ENCODE measurements at places on chromosomes 11 and 22.

- no peak for DNase-seq
Measured at GRCh38 chr11:47523490-47524225, 29.3 kb downstream of the CELF1 start.

DNA sequence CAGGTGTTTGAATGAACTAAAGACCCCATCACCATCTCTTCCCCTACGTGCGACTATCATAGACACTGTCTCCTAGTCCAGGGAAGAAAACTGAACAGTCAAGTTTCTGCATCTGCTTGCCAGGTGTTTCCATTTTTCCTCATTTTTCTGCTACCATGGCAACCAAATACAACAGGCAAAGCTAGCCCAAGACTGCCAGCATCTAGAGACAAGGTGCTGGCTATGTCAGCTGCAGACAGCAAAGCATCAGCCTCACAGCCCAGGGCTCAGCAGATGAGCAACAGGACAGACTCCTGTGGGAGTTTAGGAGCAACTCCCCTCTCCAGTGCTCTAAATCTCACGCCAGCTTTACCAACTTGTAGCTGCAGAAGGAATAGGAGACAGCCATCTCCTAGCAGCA lies 124.3 kb downstream of the C11orf58 start:
- DNase-seq = no peak

- DNase-seq = no peak
Measured at GRCh38 chr22:35834061-35834460, 116.4 kb downstream of the APOL5 start.

- peak; percentile 58 for DNase-seq
Measured at GRCh38 chr11:49995565-49995964, 13.2 kb upstream of the OR4C12 start.

DNA sequence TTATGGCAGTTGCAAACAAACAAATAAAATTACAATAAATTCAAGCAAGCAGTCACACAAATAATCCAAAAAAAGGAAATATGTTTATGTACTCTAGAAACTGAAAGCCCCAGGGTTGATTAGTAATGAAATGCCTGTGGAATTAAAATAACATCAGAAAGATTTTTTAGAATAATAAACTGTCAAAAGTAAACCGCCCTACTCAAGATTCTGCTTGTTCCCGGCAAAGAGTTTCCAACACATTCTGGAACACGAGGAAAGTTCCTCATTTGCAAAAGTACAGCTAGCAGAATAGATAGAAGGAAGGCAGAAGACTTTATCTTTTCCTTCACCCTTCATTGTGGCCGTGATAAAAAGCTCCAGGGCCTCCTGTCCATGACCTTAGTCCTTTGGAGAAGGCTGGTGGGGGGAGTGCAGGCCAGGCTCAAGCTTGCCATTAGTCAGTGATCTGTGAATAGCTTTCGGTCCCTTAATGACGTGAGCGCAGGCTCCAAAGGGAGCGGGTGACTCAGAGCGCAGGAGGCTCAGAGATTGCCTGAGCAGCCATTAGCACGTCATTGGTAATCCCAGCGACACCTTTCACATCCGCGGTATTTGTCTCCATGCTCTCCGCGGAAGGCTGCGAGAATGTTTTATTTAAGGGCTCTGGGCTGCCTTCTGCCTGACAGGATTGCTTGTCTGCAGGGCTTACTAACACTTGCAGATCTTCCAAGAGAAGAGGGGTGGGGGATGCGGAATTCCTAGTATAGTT lies 458.3 kb downstream of the METTL15 start:
- no peak for DNase-seq

DNA sequence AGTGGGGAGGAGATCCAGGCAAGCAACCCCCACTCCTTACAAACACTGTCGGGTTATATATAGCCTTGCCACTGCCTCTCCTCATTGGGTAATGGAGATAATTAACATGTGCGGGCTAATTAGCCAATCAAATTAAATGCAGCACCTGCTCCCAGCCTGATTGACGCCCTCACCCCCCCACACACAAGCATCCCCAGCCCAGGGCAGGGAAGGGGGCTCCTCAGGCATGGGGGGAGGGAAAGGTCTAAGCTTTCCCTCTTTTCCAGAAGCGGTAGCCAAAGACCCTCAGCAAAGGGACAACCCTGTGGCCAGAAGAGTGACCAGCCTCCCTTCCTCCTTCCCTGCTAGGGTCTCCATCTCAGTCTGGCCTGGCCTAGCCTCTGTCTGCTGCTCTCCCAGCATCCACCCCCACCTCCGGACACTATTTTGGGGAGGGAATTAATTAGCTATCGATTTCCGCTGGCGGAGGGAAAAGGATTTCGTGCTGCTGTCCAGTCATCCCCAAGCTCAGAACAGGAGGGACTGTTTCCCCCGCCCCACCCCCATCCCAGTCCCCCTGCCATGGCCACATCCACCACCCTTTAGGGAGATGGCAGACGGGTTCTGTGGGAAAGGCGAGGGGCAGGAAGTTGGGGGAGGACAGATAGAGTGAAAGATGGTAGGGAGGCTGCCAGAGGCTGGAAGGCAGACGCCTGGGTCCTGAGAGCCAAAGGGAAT lies 7.1 kb downstream of the NRXN2 start:
- no peak for DNase-seq

DNA sequence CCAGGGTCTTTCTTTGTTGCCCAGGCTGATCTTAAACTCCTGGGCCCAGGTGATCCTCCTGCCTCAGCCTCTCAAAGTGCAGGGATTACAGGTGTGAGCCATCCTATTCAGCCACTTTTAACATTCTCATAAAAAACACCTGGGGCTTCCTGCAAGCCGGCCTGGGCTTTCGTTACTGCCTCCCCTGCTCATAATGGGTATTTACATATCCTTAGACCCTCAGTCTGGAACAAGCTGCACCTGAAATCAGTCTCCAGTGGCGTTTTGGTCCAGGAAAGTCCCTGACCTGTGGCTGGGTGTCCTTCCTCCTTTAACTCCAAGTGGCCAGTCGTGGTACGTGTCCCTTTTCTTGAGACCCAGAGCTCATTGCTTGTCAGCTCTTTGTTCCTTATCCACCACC lies 320.7 kb downstream of the TMEM135 start:
- no peak for DNase-seq

- no peak for DNase-seq
Measured at GRCh38 chr11:105524286-105524685, 85.6 kb upstream of the GRIA4 start.

DNA sequence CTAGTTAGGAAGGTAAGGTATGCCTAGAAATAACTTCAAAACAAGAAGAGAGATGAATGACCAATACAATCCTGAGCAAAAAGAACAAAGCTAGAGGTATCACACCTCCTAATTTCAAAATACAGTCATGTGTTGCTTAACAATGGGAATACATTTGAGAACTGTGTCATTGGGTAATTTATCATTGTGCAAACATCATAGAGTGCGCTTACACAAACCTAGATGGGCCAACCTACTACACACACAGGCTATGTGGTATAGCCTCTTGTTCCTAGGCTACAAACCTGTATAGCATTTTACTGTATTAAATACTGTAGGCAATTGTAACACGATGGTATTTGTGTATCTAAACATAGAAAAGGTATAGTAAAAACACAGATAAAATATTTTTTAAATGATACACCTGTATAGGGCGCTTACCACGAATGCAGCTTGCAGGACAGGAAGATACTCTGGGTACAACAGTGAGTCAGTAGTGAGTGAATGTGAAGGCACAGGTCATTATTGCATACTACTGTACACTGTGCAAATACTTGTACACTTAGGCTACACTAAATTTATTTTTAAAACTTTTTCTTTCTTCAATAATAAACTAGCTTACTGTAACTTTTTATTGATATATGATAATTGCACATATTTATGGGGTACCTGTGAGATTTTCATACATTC lies 48.2 kb downstream of the STK33 start:
- DNase-seq = peak; percentile 7

GRCh38 chr11:24108609-24109008 lies 388.2 kb upstream of the LUZP2 start:
- no peak for DNase-seq

DNA sequence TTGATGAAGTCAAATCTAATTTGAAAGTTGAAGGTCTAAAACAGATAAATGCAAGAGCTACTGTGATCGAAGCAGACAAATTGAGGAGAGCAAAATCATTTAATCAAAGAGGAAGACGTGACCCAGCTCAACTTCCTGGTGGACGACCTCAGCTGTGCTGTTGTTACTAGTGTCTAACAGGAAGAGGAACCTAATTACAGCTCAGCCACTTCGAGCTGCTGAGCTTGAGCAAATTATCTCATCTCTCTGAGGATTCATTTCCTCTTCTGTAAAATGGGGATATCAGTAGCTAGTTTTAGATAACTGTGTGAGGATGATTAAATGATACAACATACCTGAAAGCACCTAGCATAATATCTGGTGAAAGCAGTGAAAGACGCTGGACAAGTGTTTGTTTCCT lies 48.6 kb upstream of the OLFML1 start:
- DNase-seq = no peak

DNA sequence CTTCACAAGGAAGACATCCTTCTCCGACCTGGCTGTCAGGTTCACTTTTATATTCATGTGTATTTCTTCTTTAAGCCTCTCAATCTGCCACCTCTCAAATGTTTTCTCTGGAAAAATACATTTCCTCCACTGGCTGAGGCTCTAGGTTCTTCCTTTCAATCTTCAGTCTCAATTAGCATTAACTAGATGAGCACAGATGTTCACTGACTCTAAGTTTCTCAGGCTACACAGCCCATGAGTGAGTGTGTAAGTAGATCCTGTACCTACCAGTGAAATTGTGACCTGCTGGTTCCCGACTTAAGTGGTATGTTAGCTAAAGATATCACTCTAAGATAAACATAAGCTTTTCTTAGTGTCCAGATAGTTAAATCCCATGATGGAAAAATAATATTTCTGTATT lies 206.9 kb downstream of the ADAMTS15 start:
- DNase-seq = no peak

DNA sequence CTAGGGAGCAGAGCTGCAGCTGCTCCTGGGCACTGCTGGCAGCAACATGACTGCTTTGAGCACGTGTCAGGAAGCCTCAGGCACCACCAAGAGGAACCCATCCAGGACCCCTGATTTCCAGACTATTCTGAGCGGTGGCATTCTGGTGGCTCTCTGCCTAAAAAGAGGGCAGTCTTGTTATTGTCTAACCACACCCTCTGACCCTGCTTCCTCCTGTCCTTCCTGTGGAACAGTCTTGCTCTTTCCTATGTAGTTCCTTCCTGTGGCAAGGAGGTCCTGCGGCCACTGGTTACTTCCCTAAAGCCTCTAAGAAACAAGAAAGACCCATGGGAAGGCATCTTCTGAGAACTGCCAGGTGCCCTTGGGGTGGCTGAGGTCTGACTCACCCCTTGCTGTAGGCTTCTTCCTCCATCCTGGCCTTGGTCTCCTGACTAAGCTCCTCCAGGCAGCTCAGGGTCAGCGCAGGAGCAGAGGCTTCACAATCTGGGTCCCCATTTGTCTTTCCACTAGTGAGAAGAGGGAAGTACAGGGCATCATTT lies 13.1 kb upstream of the LYVE1 start:
- DNase-seq = no peak

DNA sequence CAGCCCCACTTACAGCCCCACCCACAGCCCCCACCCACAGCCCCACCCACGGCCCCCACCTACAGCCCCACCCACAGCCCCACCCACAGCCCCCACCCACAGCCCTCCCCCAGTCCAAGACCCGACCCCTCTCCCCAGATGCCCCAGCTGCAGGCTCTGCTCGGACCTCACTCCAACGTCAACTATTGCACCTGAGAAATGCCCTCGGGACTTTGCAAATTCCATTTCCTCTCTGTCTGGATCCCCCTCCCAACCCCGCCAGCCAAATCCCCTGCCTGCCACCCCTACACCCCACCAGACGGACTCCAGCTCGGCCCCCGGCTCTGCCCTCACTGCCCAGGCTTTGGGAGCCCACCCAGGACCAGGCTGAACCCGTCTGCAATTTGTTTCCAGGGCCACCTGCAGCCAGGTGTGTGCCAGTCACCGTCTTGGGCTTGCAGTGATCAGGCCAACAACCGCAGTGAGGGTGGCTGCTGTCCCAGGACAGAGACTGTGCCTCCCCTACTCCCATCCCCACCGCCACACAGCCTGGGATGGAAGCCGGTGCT lies 662.8 kb downstream of the BRD1 start:
- DNase-seq = no peak

DNA sequence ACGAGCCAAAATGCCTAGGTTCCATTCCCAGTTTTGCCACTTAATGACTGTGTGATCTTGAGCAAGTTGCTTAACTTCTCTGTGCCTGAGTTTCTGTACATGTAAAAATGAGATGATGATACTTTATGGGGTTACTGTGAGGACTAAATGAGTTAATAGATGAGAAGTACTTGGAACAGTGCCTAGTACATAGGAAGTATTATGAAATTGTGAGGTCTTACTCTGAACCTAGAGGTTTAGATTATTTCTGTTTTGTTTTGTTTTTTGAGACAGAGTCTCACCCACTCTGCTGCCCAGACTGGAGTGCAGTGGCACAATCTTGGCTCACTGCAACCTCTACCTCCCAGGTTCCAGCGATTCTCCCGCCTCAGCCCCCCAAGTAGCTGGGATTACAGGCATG lies 227.0 kb upstream of the POU2AF2 start:
- no peak for DNase-seq

DNA sequence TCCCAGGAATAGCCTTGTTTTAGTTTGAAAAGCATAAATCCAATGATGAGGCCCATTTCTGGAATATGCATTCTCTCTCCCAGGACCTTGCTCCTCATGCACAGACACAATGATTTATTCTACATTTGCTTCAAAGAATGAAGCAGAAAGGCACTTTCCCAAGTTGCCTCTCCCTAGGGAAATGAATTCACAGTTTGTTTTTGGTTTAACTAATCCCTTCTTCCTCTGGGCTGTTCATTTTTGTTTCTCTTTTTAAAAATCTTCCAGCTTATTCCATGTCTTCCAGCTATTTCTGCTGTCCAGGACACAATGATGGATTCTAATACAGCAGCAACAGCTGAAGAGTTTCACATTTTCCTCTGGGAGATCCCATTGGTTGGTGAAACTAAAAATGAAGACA lies 1529.2 kb upstream of the TENM4 start:
- no peak for DNase-seq

DNA sequence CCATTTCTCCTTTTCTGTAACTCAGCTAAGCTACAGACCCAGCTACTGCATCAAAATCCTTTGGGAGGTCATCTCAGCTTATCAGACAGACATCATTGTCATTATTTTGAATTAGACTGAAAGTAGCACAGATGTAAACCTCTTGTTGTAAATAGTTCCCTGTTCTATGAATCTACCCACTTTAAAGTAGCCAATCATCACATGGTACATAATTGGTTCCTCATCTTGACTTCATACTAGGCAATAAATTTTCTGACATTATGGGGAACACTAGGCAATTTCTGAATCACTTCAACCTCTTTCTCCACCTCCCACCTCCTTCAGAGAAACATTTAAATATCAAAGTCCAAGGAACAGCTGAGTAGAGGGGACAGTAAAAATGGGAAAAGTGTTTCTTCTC lies 47.9 kb downstream of the MPPED2 start:
- no peak for DNase-seq

- DNase-seq = no peak
Measured at GRCh38 chr11:76279646-76280045, 73.3 kb upstream of the WNT11 start.

DNA sequence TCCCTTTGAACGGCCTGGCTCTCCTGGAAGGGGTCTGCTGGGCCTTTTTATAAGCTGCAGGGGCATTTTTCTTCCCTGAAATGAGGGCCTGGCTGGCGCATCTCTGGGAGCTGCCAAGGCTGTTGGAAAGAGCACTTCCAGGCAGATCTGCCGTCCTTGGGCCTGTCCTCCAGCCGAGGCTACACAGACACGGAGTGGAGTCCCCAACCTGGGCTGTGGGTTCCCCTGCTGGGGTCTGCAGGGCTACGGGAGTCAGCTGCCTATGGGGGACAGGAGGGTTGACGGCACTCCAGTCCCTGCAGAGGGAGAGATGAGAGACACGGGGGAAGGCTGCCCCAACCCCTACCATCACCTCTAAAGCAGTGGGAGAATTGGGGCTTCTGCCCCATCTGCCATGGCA lies 606.6 kb downstream of the TBC1D22A start:
- no peak for DNase-seq
